ENCODE measurements at places on chromosomes 11 and 22. TPM values are rescaled to one million over a fixed set of nuclear protein-coding genes. Genes with fewer than 3 reads are reported as not detected.

UPK3A gene
- 0.42 TPM for total RNA-seq

DNA sequence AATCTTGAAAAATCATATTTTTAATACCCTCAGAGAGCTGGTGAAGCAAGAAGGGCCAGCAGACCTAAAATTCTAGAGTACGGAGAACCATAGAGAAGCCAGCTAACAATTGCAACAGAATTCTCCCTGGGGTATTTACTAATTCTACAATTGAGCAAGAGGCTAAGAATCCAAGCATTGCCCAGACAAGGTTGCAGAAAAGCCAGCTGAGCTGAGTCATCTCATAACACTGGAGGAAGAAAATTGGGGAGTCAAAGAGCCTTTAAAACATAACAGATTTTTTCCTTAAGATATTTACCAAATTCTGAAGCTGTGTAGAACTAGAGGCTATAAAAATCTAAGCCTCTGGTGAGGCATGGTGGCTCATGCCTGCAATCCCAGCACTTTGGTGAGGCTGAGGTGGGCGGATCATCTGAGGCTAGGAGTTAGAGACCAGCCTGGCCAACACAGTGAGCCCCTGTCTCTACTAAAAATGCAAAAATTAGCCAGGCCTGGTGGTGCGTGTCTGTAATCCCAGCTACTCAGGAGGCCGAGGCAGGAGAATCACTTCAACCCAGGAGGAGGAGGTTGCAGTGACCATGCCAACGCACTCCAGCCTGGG is 13.6 kb upstream of the TMEM216 start:
- DNase-seq: no peak
- H3K27me3 ChIP-seq: no peaks in the 10 kb centered on the region
- H3K4me1 ChIP-seq: peaks cover 5% of the 10 kb centered on the region
- H3K36me3 ChIP-seq: no peaks in the 10 kb centered on the region
- peak overlapping the region; percentile 60 for H3K27ac ChIP-seq

DNA sequence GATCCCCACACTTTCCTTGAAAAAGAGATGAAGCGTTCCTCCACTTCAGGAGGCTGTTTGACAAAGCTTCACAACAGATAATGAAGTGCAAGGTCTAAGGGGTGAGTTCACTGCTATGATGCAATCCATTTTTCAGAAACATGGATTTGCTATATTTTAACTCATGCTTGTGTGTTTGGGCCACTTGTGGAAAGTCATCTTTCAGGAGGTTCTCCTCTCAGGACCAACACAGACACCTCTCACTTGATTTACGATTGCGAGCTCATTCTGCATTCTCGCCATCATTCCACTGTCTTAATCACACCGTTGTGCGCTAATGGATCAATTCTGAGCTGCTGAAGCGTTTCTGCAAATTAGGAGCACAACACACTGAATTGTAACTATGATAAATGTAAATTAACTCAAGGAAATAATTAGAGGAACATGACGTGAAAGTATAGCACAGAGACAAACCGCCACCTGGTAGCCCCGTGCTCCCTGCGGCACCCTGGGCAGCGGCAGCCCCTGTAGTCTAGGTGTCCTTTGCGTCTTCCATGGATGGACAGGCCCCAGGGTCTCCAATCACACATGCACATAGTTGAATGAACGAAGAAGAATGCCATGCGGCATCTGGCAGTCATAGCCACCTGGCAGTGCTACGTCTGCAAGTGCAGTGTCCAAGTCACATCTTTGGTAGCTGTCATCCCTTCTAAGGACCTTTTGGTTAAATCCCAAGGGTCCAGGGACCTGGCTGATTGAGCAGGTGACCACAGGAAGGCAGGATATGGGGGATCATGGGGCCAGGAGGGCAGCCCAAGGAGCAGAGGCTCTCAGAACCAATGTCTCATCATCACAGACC is 28.1 kb upstream of the RTL6 start:
- no peak overlapping the region for H3K27ac ChIP-seq
- H3K27me3 ChIP-seq: no peaks in the 10 kb centered on the region
- DNase-seq: no peak
- no peak overlapping the region for H3K4me3 ChIP-seq
- no peaks in the 10 kb centered on the region for H3K4me1 ChIP-seq
- H3K36me3 ChIP-seq: no peaks in the 10 kb centered on the region

OR10D3 gene
- not detected for total RNA-seq

OR5P2 gene
- total RNA-seq: not detected

MISFA gene
- not detected for total RNA-seq

- no peak overlapping the region for H3K4me3 ChIP-seq
- H3K36me3 ChIP-seq: peaks cover 5% of the 10 kb centered on the region
- H3K27me3 ChIP-seq: no peaks in the 10 kb centered on the region
- no peak for DNase-seq
- no peaks in the 10 kb centered on the region for H3K4me1 ChIP-seq
Measured at GRCh38 chr22:31099386-31099785, 8.0 kb downstream of the SELENOM start.

GRCh38 chr11:31861011-31861410 is 49.9 kb upstream of the PAX6 start:
- H3K4me1 ChIP-seq: no peaks in the 10 kb centered on the region
- H3K4me3 ChIP-seq: no peak overlapping the region
- DNase-seq: no peak
- no peaks in the 10 kb centered on the region for H3K36me3 ChIP-seq

DNA sequence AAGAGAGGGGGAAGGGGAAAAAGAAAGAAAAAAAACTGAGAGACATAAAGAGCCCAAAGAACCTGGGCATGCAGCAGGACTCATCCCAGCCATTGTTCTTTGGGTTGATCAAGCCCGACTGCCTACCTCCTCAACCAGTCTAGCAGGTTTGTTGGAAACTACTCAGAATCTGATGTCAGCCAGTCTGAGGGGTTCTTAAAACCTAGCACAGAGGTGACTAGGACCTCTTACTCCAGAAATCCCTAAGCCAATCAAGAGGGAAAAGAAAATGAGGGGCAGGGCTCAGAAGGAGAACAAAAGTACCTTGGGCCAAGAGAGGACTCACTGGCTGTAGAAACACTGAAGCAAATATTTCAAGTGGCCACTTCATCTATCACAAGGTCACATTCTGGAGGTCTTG is 228.0 kb downstream of the AASDHPPT start:
- H3K27ac ChIP-seq: no peak overlapping the region
- no peak for DNase-seq
- no peaks in the 10 kb centered on the region for H3K36me3 ChIP-seq
- no peaks in the 10 kb centered on the region for H3K4me1 ChIP-seq
- H3K27me3 ChIP-seq: no peaks in the 10 kb centered on the region

DNA sequence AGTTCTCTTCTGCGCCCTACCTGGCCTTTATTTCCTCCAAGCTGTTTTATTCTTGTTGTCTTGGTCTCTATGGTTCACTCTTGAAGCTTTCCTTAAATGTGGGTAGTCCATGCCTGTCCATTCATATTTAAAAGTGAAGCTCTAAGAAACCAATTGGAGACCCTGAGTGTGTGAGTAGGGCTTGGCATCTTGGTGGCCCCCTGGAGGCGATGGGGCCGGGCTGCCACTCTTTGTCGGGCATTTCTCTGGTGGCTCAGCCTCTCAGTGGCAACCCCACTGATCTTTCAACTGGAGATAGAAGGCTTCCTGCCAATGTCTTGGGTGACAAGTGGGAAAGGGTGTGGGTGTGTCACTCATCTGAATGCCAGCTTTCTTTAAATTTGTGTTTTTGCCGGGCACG is 9.1 kb downstream of the TRPT1 start:
- H3K27ac ChIP-seq: no peak overlapping the region
- peaks cover 7% of the 10 kb centered on the region for H3K4me1 ChIP-seq
- DNase-seq: no peak
- H3K36me3 ChIP-seq: peaks cover 6% of the 10 kb centered on the region
- no peak overlapping the region for H3K4me3 ChIP-seq

TST gene
- total RNA-seq: 186 TPM

- no peaks in the 10 kb centered on the region for H3K4me1 ChIP-seq
- H3K27me3 ChIP-seq: no peaks in the 10 kb centered on the region
- no peak overlapping the region for H3K27ac ChIP-seq
- DNase-seq: peak; percentile 20
Measured at GRCh38 chr11:120057595-120058581, 80.0 kb downstream of the TRIM29 start.

MUC15 gene
- not detected for total RNA-seq

DNA sequence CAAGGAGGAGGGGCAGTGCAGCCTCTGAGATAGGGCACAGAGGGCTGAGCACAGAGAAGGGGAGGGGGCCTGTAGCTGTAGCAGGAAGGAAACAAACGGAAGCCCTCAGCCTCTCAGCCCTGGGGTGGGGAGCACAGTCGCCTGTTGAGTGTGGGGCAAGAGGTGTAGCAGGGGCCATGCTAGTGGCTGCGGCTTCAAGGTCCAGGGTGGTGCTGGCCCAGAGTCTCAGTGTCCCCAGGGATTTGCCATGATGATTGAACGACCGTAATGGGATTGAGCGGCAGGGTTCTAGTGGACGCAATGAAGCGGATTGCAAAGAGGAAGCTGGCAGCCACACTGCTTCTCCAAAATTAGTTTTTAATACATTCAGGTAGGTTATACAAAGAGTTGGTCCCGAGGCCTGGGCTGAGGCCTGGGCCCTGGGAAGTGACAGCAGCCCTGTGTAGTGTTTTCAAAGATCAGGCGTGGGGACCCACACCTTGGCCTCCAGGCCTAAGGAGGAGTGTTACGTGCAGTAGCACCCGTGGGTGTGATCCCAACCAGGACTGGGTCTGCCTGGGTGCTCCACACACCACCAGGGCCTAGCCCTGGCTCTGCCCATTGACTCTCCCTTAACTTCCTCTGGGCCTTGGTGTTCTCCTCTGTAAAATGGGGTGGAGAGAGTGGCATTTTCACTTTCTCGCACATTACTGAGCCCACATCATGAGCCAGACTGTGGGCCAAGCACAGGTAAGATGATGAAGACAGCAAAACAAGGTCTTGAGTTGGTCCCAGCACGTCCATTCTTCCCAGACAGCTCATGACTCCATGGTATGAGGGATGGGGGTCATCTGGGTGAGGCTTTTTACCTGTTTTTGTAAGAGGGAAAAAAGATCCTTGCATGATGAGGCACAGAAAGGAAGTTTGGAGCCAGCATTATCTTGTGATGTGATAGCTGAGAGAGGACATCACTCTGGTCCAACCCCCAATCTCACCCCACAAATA is 13.1 kb downstream of the LRRC32 start:
- no peak overlapping the region for H3K27ac ChIP-seq
- no peaks in the 10 kb centered on the region for H3K4me1 ChIP-seq
- no peak for DNase-seq
- H3K27me3 ChIP-seq: no peaks in the 10 kb centered on the region
- no peaks in the 10 kb centered on the region for H3K36me3 ChIP-seq
- no peak overlapping the region for H3K4me3 ChIP-seq

GRCh38 chr11:128269466-128269865 is 317.9 kb downstream of the ETS1 start:
- DNase-seq: no peak
- H3K27me3 ChIP-seq: no peaks in the 10 kb centered on the region
- no peaks in the 10 kb centered on the region for H3K4me1 ChIP-seq
- no peak overlapping the region for H3K4me3 ChIP-seq

DNA sequence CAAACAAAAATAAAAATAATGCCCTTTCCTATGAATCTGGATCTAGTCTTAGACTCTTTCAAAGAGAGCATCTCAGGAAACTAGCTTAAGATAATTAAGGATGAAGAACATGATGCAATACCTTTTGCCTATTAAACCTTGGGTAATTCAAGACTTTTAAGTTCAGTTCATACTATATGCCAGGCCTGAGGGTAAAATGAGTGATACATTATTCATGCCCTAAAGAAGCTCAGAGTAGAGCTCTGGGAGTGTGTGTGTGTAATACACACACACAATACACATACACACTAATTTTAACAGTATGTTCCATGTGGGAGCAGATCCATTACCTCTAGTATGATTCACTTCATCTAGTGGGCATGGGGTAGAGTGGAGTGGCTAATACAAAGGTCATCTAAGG is 651.4 kb upstream of the CHORDC1 start:
- H3K27ac ChIP-seq: no peak overlapping the region
- H3K4me1 ChIP-seq: no peaks in the 10 kb centered on the region
- H3K27me3 ChIP-seq: no peaks in the 10 kb centered on the region
- H3K4me3 ChIP-seq: no peak overlapping the region
- no peaks in the 10 kb centered on the region for H3K36me3 ChIP-seq

DNA sequence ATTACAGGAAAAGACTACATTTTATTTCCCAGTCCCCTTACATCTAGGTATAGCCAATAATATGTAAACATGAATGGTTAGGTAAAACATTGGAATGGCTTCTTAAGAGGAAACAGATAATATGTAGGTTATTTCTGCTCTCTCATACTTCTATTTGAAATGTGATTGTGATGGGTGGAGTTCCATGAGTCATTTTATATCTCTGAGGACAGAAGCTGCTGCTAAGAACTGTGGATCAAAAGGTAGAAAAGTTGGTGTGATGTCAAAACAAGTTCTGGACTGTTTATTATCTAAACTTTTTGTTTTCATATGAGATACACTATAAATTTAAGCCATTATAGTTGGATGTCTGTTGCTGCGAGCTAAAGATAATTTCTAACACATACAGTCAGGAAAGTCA is 799.4 kb upstream of the TENM4 start:
- no peaks in the 10 kb centered on the region for H3K36me3 ChIP-seq
- no peak overlapping the region for H3K27ac ChIP-seq
- no peak for DNase-seq
- H3K4me1 ChIP-seq: no peaks in the 10 kb centered on the region
- H3K4me3 ChIP-seq: no peak overlapping the region
